Head of caudate nucleus (tissue), 42 donors: ENCODE measurements at places on chromosomes 1 and 21.

GRCh38 chr1:229231754-229232119, 39.2 kb upstream of the RAB4A start:
- peak; percentile 62 for DNase-seq

- no peak for DNase-seq
Measured at GRCh38 chr1:200856716-200857357, 15.9 kb upstream of the GPR25 start.

GRCh38 chr1:218939095-218939494, 234.6 kb upstream of the LYPLAL1 start:
- no peak for DNase-seq

- no peak for DNase-seq
Measured at GRCh38 chr1:201138311-201138840, 11.4 kb upstream of the ASCL5 start.

GRCh38 chr1:6850537-6850936, 65.3 kb downstream of the CAMTA1 start:
- DNase-seq: no peak

GRCh38 chr1:169590932-169591331, 4.7 kb upstream of the F5 start:
- DNase-seq: no peak

GRCh38 chr1:170734412-170735175, 70.7 kb downstream of the PRRX1 start:
- no peak for DNase-seq

DNA sequence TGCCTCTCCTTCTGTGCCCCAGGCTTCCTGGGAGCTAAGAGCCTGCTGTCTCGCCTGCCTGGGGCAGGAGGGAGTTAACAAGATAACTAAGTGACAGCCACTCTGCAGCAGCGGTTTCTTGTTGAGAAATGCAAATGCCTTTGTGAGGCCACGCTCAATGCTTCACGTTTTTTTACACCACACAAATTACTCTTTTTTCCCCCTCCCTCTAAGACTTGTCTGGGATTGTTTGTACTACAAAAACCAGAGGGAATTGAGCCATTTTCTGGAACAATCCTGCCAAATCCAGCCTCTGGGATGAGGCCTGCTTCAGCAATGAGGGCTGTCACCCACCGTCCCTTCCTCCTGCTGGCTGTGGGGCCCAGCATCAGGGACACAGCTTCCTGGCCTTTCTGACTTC, 119.6 kb downstream of the ACTL8 start:
- DNase-seq: no peak

GRCh38 chr1:206023695-206024094, at the start of gene CTSE:
CTSE (minus strand) TSS chr1:206023895; CDS start chr1:206023791, 104 bp downstream.
- no peak for DNase-seq

DNA sequence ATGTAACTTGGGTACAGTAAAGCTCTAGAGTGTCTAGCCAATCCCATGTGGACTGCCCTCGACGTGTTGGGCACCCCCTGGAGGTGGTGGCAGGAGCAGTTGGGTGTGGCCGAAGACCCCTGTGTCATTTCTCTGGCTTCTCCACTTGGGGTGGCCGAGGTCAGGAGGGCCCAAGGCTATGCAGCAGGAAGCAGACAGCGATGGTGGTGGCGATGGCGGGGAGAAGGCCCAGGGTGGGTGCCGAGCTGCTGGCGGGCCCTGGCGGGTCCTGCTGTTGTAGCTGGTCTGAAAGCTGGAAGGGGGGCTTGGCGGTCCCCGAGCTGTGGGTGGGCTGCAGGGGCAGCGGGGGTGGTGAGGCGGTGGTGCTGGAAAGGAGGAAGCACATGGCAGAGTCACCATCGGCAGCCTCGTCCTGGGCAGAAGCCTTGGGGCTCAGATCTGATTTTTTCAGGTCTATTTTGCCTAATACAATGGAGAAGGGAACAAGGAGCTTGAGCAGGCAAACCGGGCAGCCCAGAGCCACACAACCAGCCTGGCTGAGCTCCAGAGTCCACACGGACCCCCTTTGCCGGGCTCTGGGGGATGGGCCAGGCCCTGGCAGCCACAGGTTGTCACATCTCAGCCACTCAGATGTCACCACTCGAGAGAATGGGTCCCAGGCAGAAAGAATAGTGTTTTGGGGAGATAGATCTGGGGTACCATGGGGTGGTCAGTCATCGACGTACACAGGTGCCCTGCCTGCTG, 231.3 kb downstream of the TRABD2B start:
- no peak for DNase-seq

DNA sequence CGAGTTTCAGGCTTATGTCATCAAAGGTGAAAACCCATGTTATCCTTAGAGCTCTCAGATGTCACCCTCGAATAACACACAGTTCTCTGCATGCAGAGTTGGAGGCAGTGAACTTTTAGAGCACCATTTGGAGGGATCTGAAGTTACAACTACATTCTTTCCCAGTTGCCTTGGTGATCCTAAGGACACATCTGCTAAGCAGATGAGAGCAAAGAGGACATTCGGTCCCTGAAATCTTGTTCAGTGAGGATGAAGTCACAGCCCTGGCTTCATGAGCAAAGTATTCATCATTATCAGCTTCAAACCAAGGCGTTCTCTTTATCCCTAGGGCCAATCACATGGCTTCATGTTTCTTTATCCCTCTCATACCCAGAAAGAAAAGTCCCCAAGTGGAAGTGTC, 23.1 kb upstream of the MCOLN2 start:
- DNase-seq: no peak

DNA sequence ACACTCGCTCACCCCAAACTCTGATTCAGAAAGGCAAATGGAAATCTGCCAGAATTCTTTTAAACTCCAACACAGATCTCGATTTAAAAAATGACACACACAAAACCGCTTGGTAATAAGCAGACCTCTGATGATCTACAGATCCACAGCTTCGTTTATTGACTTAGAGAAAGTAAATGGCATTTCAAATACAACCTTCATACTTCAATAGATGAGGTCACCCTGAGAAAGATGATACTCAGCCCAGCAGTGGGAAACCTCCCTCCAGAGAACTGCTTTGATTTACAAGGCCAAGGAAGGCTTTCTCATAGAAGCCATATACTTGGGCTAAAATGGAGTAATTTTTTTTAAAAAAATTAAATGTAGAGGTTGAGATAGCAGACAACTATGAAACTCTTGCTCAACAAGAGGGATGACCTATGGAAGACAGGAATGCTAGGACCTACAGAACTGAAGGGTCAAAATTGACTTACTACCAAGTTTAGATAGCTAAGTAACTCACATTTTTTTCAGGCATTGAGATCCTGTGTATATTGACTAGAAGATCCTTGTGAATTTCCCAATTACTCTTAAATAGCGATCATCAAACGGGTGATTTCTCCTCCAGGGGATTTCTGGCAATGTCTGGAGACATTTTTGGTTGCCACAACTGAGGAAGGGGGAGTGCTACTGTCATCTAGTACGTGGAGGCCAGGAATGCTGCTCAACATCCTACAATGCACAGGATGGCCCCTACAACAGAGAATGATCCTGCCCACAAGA, 143.9 kb downstream of the CLIC6 start:
- DNase-seq: no peak

GRCh38 chr1:16175610-16176553, 20.0 kb upstream of the EPHA2 start:
- DNase-seq: peak; percentile 59

GRCh38 chr1:218350801-218351266, 5.7 kb downstream of the TGFB2 start:
- DNase-seq: no peak

DNA sequence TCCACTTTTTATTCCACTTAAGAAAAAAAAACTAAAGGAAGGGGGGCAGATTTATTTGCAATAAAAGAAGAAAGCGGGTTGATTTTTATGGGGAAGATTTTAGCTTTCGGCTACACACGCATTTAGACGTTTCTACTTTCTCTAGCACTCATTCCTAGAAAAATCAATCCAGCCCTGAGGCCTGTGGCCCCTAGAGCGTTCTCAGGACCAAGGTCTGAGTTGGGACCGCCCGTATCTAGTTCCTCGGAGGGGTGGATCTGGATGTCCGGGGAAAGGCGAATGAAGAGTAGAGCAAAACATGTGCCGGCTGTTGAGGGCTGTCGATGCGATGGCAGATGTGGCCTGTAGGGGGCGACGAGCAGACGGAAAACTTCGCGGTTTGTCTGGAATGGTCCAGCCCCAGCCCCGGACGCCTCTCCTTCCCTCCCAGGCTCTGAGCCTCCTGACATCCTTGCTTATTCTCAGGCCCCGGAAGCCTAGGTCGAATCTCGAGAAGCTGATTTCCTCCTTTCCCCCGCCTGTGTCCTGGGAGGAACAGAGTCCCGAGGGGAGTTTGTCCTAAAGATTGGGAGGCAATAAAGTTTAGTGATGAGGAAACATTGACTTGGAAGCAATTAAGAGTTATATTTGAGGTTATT, 5.2 kb downstream of the FOXD3 start:
- peak; percentile 23 for DNase-seq

GRCh38 chr21:40053007-40053406, 185.8 kb downstream of the PCP4 start:
- DNase-seq: peak; percentile 55

GRCh38 chr1:12778907-12779306, 5.4 kb downstream of the PRAMEF12 start:
- DNase-seq: no peak

DNA sequence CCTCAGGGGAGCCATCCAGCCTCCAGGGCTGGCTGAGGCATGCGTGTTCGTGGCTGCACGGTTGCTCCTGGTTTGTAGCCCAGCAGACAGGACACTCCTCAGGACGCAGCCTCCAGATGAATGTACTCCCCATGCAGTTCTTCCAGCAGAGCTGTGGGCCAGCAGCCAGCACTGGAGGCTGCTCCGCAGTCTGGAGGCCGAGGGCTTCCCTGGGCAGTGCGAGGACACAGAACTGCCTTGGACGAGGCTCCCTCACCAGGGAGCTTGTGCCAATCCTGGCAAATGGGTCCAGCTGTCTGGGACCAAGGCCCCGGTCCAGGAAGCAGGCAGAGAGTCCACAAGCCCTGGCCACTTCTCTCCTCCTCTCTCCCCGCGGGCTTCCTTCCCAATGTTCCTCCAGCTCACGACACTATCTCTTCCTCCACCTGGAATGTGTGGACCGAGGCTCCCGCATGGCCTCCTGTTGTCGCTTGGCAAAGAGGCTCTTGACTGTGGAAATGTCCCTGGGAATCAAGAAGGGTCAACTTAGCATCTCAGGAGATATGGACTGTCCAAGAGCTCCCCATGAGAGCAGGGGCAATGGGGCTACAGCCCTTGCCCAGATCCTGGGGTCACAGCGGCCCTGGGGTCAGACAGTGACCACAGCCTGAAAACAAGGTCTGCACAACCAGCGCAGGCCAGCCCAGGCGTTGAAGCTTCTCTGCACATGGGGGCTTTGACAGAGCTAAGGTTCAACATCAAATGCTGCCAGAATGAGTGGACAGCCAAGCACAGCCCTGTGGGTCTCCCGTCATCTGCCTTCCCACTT, 5.3 kb downstream of the EDN2 start:
- DNase-seq: peak; percentile 53

GRCh38 chr1:191256917-191257316, 779.3 kb upstream of the BRINP3 start:
- no peak for DNase-seq

DNA sequence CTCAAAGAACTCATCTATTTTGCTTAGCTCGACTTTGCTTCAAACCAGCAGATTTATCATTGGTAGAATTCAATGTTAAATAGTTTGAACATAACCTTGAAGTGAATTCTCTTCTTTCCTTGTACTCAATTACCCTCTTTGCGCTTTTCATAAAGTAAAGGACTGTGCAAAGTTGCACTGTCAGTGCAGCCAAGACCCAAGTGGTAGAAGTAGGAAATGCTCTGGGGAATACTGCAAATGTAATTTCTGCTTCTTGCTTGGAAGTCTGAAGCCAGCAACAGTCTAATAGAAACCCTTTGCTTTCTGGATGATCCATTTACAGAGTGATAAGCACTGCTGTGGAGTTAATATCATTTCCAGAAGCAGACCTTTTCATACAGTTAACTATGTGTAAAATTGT, 936.7 kb upstream of the TMPRSS15 start:
- DNase-seq: no peak

- DNase-seq: no peak
Measured at GRCh38 chr1:227416156-227416830, 98.0 kb upstream of the CDC42BPA start.

DNA sequence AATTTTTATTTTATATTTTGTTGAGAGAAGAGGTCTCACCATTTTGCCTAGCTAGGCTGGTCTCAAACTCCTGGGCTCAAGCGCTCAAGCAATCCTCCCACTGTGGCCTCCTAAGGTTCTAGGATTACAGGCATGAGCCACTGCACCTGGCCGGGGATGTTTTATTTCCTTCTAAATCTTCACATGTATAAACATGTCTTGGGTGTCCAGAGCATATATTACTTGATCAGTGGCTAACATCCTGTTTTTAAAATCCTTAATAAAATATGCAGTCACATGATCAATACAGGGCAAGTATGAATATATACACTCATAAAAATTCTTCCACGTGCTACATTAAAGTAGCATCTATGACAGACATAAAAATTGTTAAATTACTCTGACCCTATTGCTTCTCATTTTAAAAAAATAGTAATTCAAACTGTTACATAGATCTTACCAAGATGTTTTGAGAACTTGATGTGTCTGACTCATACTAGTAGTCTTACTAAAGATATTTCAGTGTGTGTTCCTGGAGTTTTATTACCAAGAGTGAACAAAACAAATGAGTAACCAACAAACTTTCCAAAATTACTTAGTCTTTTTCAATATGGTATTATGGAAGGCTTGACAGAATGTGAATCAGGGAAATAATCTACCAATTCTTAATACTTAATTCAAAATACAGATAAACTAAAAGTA, 222.5 kb downstream of the SLC45A1 start:
- no peak for DNase-seq

GRCh38 chr21:30479259-30479658, 908 bp downstream of the KRTAP19-1 start:
- no peak for DNase-seq

GRCh38 chr21:31682620-31683019, 23.1 kb downstream of the SOD1 start:
- DNase-seq: no peak

- no peak for DNase-seq
Measured at GRCh38 chr1:89687254-89687653, 54.3 kb downstream of the LRRC8C start.

DNA sequence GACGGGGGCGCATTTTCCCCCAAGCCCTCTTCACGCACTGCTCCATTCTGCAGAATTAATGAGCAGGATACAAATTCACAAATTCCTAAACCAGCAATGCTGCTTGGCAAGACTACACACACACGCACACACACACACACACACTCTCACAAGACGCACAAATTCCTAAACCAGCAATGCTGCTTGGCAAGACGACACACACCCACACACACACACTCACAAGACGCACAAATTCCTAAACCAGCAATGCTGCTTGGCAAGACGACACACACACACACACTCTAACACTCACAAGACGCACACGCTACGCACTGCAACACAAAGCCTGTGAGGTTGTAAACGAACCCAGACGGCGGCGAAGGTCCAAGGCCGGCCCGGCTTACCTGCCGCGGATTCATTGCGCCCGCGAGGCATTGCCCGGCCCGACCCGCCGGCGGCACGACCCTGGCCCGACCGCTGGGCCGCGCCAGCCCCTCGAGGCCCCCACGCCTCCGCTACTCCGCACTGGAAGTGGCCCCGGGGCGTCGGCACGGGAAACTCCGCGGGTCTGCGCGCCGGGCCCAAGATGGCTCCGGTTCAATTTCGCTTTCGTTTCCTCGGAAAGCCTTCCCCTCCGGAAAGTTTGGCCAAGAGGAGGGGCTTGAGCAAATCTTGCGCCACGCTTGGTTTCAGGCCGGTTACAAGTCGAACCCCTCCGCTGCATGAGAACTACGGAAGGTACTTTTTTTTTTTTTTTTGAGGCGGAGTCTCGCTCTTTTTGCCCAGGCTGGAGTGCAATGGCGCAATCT, at the start of gene ADAR:
TSS of gene ADAR (minus strand) at position 578 of the 788 bp plus-strand sequence. CDS start at position 398, 180 bp downstream.
- DNase-seq: peak; percentile 74
